ENCODE measurements at places on chromosomes 7 and 10.
A peak's percentile ranks its signal among the peaks of the same experiment; 100 is the strongest.

GRCh38 chr7:99219985-99220384 lies 12.1 kb upstream of the KPNA7 start:
- no peak for DNase-seq

GRCh38 chr7:12220389-12221046 lies 9.4 kb downstream of the TMEM106B start:
- no peak for DNase-seq

DNA sequence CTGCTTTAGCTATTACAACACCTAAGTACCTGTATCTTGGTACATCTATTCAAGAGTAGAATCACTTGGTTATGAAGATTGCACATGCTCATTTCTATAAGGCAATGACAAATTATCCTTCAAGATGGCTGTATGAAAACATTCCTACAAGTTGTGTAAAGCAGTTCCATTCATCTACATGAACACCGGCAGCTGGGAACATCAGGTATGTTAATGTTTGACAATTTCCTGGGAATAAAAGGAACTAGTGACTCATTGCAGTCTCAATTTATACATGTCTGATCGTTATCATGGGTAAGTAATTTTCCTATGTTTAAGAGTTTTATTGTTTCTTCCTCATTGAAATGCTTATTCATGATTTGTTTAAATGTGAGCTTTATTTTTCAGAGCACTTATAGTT lies 203.2 kb upstream of the SEMA3E start:
- peak; percentile 14 for DNase-seq

DNA sequence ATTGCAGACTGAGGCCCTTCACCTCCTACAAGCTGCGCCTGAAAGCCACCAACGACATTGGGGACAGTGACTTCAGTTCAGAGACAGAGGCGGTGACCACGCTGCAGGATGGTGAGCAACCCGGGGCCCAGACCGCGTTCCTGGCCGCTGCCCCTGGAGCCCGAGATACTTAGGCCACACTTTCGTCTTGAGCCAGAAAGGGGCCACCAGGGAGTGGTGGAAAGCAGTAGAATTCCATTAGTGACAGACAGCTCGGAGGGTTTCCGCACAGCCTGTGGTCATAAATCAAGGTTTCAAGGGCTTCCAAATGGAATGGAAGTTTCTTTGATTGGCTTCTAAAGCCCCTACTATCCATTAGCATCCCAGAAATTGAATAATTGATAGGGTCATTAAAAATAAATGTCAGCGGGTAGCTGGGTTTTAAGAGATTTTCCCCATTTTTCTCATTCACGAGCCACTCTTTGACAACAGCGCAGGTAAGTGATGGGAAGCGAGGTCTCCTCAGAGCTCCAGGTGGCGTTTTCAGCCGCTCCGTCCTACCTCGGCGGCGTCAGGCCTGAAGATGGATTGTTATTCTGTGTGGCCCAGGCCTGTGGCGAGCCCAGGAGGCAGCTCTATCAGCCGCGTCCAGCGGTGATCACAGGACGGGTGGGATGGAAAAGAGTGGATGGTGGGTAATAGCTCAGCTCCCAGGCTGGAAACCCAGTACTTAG lies 523.5 kb upstream of the FOXK1 start:
- DNase-seq = no peak

- no peak for DNase-seq
Observed at GRCh38 chr10:6912929-6913328, 332.9 kb upstream of the PRKCQ start.

GRCh38 chr10:92203919-92204623 lies 86.8 kb downstream of the CPEB3 start:
- no peak for DNase-seq
